ENCODE measurements at places on chromosomes 1 and 21. TPM values are rescaled to one million over a fixed set of nuclear protein-coding genes. Genes with fewer than 3 reads are reported as not detected.

The MATN1 gene
- total RNA-seq: not detected

The FBLIM1 gene
- 121 TPM for total RNA-seq

The NEXN gene
- total RNA-seq: 13.0 TPM

The BNIPL gene
- total RNA-seq: 0.26 TPM

The MUL1 gene
- 28.2 TPM for total RNA-seq

The FAM229A gene
- total RNA-seq: 0.98 TPM

The AQP10 gene
- total RNA-seq: 0.13 TPM

The EYA3 gene
- total RNA-seq: 16.1 TPM

The SLC9C2 gene
- total RNA-seq: 0.03 TPM

The DMRTA2 gene
- total RNA-seq: 0.46 TPM

The TRIM62 gene
- 5.7 TPM for total RNA-seq

The GJA8 gene
- total RNA-seq: not detected

The SH2D1B gene
- not detected for total RNA-seq

The KMO gene
- 0.33 TPM for total RNA-seq

The TRIM46 gene
- total RNA-seq: 5.2 TPM

The GJC2 gene
- total RNA-seq: 5.1 TPM

The ALDH9A1 gene
- 50.1 TPM for total RNA-seq

The ASH1L gene
- total RNA-seq: 44.3 TPM

The OR6N1 gene
- total RNA-seq: not detected

Data from smooth muscle cell of the pulmonary artery (primary cell).